ENCODE measurements at places on chromosomes 12 and 14.

- no peak for DNase-seq
Measured at GRCh38 chr12:99453836-99454538, 193.6 kb upstream of the GARIN6 start.

GRCh38 chr12:112905451-112906089 is 1.2 kb upstream of the OAS1 start:
- DNase-seq: no peak

- no peak for DNase-seq
Measured at GRCh38 chr12:67450441-67450840, 181.3 kb downstream of the CAND1 start.

DNA sequence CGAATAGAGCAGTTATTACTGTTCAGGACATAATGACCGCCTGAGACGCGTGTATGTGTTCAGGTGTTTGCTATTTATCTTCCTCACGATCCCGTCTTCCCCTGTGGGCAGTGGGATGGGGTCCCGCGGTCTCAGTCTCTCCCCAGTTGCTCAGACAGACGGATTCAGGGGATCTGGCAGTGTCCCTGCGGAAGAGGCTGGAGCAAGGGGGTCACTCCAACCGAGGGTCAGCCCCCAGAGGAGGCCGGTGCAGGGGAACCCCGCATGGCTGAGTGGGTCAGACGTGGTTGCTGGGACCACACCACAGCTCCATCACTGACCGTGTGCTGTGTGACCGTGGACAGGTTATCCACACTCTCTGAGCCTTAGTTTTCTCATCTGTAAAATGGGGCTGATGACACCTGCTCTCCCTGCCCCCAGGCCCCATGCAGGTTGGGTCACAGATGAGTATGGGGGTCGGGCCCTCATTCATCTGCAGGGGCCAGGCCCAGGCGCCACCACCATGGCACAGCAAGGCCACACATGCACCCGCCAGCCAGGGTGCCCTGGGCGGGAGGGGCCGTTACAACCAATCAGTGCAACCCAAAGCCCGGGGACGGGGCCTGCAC is 5.2 kb downstream of the MMP17 start:
- no peak for DNase-seq

GRCh38 chr14:99822800-99823455 is 29.7 kb downstream of the EML1 start:
- no peak for DNase-seq

DNA sequence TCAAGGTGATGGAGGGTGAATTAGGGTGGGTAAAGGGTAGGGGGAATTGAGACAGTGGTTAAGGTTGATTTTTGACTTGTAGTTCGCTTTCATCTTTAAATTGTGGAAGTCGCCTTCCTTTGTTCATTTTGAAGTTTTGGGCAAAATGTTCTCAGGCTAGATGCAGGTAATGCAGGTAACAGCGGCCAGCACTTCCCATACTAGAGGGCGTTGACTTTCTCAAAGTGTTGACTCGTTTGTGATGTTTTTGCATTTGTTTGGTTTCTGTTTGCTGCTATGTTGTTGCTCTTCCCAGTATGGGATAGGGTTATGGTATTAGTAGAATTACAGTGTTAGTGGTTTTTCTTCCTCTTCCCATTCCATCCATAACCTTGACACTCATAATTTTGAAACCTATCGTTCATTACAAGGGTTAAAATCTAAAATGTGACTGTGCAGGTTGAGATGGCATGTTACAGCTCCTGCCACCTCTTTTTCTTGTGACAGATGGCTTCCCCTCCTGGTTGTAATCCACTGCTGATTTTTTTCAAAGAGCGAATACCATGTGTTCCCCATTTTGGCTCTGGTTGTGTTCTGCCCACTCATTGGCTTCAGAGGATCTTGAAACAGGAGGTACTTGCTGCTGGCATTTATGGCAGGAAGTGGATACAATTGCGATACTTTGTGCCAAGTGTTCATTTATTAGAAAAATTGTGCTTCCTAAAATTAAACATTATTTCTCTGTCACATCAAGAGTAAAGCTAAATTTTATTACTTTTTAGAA is 57.1 kb downstream of the ERC1 start:
- no peak for DNase-seq

DNA sequence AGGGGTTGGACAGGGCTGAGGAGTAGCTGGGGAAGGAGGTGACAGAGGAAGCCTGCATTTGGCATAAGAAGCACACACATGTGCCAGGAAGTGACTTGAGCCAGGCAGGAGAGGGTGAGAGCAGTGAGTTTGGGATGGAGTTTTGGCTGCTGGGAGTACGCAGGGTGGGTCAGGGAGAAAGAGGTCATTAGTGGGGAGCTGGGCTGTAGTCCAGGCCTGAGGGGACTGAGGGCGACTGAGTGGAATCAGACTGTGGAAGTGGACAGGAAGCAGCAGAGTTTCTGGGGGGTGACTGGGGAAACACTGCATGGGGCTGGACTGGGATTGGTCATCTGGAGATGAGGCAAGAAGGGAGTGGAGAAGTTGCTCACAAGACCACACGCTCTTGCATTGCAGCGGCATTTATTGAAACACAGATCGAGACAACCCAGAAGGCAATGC is 7.6 kb downstream of the KRT85 start:
- DNase-seq: no peak

DNA sequence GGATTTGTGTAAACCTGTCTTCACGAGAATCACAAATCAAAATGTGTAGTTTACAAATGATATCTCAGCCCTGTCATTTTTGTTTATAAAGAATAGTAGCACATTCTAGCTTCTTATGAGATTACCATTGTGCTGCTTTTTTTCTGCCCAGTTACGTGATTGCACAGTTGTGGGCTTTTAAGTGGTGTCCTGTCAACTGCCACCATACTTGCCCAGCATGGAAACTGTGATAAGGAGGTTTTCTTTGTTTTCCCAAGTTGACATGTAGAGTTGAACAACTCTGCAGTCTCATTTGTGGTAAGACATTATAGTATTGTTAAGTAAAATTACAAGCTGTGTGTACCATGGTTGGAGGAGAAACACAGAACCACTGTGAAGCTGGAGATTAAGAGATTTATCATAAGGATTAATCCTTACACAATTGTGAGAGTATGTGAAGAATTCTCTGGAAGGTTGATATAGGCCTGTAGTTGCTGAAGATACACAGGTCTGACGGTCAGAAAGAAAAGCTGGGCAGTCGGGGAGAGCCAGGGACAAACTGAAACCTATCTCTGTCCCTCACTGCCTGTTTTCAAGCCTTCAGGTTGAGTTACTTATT is 12.2 kb downstream of the CHURC1 start:
- DNase-seq: no peak

DNA sequence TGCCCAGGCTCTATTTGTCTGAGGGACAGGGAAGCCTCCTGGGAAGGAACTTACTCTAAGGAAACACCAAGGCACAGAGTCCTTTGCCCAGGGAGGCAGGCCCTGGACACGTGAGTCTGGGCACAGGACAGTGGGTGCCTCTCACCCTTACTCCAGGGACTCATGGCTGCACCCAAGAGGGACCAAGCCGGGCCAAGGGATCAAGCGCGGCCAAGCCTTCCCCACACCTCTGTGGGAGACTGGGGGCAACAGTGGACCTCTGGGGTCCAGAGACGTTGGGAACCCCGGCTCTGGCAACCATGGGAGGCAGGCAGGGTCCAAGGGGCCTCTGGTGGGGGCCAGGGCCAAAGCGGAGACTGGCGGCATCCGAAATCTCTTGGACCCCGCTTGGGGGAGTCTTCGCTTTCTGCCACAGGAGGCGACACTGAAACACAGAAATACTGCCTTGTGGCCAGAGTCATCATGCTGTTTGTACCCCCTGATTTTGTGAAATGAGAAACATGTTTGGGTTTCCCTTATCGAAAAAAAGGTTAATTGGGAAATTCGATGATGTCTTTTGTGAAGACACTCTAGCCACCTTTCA is 51.7 kb upstream of the BCL11B start:
- DNase-seq: no peak

- DNase-seq: no peak
Measured at GRCh38 chr12:28162697-28163096, 27.6 kb upstream of the CCDC91 start.

DNA sequence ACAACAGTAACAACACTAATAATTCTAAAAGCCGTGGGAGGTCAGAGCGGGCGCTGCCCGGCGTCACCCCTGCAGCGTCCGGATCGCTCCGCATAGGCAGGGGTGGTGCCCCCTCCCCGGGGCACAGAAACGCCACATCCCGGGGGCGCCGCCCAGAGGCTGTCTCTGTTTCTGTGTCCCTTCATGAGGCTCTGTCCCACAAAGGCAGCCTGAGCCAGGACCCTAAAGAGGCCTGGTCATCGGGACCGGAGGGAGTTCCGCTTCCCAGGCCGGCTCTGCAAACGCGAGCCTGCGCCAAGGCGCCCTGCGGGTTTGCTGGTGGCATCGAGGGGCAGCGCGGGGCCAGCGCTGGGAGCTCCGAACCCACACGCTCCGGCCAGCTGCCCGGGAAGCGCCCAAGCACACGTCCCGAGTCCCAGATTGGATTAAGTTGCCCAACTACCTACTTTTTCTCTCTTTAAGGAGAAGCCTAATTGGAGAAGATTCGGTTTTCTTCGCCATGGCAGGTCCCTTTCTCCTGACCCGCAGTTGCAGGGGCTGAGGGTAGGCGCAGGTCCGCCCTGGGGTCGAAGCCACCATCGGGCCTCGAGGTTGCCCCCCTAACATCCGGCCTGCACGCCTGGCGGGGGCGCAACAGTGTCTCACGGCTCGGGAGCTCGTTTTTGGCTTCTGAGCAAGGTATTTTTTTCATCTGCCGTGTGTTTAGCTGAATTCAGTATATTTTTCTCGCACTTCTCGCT is 421.7 kb downstream of the VRK1 start:
- DNase-seq: peak; percentile 48

DNA sequence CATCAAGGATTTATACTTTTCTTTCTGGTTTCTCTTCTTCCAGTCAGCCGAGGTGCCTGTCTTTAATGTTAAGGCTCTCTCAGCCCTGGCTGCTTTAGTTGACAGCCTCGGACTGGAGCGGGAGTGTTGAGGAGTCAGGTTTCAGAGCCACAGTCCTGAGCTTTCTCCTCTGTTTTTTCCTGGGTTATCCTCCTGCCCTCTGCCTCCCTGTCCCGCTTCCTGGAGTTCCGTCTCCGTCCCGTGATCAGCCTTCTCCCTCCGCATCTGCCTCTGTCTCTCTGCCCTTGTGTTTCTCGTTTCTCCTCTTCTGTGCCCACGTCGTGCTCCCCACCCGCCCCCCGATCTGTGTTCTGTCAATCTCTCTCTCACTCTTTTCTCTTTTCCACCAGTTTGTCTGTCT is 33.0 kb downstream of the IQSEC3 start:
- no peak for DNase-seq

Measured in stimulated activated CD4-positive, alpha-beta T cell treated with anti-CD3 and anti-CD28 coated beads, Interleukin-2, amount 100 ng/mL, for 24 hours (primary cell).